CD4-positive, alpha-beta T cell treated with Interleukin-6 at 100 ng/mL for 8 hours (primary cell): ENCODE measurements at places on chromosomes 2 and 18.

- no peak for DNase-seq
These were observed 393.4 kb downstream of the ALK start for GRCh38 chr2:29527947-29528346.

DNA sequence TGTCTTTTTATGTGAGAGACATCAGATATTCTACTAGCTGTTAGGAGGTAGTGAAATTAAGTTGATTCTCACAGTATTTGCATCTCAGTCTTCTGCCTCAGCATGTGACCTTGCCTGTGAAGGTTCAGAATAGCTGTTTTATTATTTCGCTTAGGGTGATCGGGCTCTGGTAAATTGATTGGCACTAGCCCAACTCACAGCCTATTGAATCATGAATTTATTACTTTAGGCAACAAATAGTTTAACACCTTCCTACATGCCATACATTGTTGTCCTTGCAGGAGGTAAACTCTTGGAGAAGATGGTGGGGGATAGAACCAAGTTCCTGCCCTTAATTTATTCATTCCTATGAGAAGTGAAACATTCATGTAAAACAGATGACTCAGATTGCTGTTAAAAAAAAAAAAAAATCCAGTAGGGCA is 101.9 kb downstream of the GPD2 start:
- DNase-seq, result no peak

GRCh38 chr2:40716879-40717278 is 265.0 kb upstream of the SLC8A1 start:
- no peak for DNase-seq

- no peak for DNase-seq
These were observed 42.6 kb upstream of the HNRNPA3 start for GRCh38 chr2:177169810-177170514.

DNA sequence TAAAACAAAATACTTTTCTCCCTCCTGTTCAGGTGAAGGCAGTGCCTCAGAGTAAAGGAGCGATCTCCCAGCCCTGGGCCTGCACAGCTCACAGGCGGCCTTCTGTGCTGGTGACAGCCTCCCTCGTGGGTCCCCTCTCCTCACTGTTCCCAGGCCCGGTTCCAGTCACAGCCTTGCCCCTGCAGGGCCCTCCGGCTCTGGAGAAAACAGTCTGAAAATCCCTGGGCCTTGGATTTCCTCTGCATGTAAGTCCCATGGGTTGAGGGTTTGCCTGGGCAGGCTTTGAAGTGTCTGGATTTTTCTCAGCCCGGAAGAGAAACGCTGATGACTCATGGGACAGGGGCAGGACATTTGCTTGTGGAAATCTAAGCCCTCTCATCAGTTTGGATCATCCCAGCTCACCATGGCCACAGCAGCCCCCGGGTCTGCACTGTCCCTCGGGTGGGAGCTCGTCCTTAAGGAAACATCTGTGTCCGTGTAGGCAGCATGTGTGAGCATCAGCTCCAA is 186.1 kb upstream of the RAB12 start:
- no peak for DNase-seq
